ENCODE measurements at places on chromosomes 1 and 21.
A peak's percentile ranks its signal among the peaks of the same experiment; 100 is the strongest.

GRCh38 chr1:182688436-182689205 is 4.2 kb upstream of the RGS8 start:
- no peak for DNase-seq

DNA sequence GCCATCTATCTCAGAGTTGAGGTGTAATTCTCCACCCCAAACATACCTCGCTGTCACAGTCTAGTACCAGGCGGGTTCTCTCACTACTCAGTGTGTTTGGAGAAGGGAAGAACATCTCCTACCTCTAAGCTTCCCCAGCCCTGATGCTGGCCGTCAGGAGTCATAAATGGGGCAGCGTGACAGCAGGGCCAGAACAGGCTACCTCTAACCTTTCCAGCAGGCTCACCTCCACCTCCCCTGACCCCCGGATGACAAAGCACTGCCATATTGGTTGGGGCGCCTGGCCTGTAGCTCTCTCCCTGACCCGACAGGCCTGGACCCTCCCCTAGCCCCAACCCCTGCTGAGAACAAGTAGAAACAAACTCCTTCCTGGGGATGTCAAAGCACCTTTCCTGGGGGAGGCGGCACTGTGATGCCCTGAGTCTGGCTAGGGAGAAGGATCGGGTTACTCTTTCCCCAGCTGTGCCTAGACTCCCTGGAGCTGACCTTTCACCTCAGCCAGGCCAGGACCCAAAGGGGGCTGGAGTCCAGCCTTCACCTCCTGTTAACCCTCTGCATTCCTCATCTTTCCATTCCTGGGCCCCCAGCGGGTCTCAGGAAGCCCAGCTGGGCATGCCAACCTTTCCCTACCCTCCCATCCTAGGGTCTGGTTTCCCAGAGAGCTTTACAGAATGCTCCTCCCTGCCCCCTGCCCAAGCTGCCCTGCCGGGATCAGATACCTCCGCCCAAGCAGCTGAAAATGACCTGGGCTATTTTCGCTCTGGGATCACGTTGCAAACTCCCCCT is 34.2 kb downstream of the AHDC1 start:
- no peak for DNase-seq

- DNase-seq = peak; percentile 36
Observed at GRCh38 chr1:31788825-31789256, 24.7 kb upstream of the ADGRB2 start.

DNA sequence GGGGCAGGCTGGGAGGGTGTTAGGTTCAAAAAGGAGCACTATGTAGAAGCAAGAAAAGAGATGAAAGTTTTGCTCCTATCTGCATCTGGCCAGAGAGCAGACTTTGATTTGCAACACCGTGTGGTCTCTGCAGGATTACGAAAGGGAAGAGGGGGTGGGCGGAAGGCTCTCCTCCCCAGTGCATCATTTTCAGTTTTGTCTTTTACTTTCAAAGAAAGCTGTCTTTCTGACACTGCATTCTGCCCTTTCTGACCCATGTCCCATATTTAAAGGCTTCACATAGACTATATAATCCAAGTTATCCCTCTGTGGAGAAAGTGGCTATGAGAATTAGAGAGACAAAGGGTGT is 126.5 kb downstream of the RHOU start:
- DNase-seq = no peak

DNA sequence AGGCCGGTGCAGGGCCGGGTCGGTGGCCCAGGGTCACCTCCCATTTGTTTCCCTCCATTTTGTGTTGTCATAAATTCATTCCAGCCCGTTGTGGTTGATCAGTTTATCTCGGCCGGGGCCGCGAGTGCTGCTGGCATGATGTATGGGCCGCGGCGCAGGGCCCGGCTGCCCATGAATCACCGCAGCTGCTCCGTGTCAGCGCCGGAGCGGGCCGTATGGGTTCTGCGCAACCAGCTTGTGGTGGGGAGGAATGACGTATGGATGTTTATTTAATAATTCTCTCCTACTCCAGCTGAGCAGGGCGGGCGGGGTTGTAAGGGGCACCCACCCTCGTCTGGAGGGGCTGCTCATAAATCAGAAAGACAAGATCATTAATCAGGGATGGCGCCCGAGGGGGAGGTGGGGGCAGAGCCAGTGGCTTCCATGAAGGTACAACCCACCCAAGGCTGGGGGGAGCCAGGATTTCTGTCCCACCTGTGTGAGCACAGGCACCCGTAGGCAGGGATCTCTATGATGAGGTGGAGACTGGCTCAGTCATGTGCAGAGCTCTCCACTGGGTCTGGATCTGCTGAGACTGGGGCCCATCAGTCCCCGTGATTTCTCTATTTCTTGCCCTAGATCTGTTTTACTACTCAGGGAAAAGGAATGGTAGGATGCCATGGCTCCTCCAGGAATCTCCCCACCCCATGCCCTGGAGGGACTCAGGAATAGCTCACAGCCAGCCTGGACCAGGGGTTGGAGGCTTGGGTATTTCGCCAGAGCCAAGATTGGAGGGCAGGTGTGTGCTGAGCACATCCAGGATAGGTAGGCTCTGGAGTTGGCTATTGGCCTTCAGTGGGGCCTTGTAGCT is 27.8 kb downstream of the TMEM53 start:
- DNase-seq = no peak

GRCh38 chr1:112257043-112257835 is 138.8 kb upstream of the CTTNBP2NL start:
- no peak for DNase-seq

GRCh38 chr1:73789965-73790364 is 408.0 kb downstream of the LRRIQ3 start:
- no peak for DNase-seq

GRCh38 chr1:183953031-183953430 is 84.5 kb downstream of the COLGALT2 start:
- DNase-seq = no peak

DNA sequence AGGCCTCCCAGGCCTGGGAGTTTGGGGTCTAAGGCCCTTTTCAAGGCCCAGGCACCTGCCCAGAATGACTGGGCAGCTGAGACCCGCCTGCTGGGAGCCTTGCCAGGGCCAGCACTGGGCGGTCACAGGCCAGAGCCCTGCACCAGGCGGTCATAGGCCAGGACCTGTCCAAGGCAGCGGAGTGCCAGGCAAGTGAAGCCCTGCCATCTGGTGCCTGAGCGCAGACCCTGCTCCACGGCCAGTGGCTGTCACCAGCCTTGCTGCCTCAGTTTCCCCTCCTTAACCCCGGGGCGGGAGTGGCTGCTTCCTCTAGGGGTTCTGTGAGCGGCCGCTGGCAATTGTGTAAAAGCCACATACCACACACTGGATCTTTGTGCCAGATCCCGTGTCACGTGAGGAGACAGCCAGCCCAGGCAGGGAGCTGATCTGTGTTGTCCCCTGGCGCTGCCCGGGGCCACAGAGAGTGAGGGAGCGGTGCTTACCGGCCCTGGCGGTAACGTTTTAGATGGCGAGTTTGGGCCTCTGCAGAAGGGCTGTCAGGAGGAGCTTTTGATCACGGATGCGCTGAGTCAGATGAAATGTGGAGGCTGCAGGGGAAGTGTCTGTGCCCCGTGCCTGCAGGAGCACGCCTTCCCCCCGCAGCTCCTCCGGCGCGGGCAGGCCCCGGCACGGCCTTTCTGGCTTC is 4.6 kb downstream of the COL18A1 start:
- DNase-seq = no peak

DNA sequence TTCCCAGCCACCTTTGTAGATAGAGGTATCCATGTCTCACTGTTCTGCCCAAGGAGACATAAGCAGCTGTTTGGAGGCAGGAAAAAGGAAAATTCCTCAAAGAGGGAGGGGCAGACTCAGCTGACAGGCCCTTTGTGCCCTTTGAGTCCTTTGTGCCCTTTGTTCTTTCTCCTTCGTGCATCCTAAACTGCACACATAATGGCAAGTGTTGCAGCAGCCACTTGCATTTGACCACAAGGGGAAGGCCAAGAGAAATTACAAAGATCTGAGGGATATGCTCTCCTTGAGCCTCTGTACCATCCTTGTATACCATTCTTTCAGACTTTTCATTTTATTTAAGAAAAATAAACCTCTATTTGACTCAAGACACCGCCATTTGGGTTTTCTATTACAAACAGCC is 71.8 kb upstream of the PKN2 start:
- no peak for DNase-seq

DNA sequence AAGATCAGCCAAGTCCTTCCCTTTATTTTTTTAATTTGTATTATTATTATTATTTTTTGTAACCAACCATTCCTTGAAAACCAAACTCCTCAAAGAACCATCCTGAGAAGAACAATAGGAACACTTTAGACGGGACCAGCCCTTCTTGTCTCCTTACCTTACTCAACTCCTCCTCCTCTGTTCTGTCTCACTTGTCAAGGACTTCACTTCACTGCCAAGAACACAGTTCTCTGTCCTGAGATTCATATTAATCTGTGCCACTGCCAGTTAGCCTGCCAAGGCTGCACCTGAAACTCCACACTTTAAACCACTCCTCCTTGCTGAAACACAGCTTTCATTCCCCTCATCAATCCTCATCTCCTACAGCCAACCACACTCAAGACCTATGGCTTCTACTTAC is 73.8 kb upstream of the ATP1A1 start:
- no peak for DNase-seq

- DNase-seq = no peak
Observed at GRCh38 chr1:25486602-25487001, 55.9 kb downstream of the MACO1 start.

- no peak for DNase-seq
Observed at GRCh38 chr1:85894651-85895050, 186.4 kb upstream of the ZNHIT6 start.

DNA sequence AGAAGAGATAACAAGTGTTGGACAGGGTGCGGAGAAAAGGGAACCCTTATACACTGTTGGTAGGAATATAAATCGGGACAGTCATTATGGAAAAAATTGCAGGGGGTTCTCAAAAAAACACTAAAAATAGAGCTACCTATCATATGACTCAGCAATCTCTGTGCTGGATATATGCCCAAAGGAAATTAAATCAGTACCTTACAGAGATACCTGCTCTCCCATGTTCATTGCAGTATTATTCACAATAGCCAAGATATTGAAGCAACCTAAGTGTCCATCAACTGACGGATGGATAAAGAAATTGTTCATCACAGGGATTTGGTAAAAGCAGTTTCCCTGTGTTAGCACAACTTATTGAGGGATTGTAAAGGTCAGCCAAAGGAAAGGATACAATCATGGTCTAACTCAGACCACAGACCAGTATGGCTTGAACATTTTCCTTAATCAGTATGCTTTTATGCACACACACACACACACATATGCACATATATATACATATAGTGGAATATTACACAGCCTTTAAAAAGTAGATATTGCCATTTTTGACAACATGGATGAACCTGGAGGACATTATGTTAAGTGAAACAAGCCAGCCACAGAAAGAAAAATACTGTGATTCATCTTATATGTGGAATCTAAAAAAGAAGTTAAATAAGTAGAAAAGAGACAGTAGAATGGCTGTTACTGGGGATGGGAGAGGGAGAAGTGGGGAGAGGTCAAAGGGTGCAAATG is 44.2 kb upstream of the IRF2BP2 start:
- DNase-seq = no peak

- no peak for DNase-seq
Observed at GRCh38 chr1:113027449-113027848, 45.5 kb upstream of the LRIG2 start.
